ENCODE measurements at places on chromosomes 1 and 21. TPM values are rescaled to one million over a fixed set of nuclear protein-coding genes. Genes with fewer than 3 reads are reported as not detected.

FAM43B gene
- total RNA-seq, result not detected

SIPA1L2 gene
- 0.86 TPM for total RNA-seq

- no peak for DNase-seq
Observed at GRCh38 chr1:247288341-247288740, 32.5 kb downstream of the VN1R5 start.

DNA sequence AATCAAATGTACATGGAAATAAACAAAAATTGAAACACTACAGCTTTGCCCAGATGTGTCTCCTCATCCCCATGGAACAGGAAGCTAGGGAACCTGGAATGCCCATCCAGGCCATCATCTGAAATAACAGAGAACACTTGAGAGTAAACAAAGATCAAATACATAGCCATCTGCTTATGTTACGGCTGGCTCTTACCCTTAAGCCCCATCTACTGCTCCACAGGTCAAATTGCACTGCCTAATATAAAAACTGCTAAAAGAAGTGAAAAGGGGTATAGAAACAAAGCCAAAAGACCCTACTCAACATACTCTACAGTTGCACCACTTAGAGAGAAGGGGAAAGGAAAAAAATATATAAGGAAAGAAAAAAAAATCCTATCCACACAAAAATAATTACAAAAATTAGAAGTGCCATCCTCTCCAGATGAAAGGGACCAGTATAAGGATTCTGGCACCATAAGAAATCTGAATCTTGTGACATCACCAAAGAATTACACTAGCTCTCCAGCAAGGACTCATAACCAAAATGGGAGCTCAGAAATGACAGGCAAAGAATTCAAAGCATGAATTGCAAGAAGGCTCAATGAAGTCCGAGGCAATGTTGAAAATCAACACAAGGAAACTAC lies 26.9 kb downstream of the OR6Y1 start:
- no peak for DNase-seq

- no peak for DNase-seq
Observed at GRCh38 chr21:16642353-16642752, 870.5 kb upstream of the CXADR start.

DNA sequence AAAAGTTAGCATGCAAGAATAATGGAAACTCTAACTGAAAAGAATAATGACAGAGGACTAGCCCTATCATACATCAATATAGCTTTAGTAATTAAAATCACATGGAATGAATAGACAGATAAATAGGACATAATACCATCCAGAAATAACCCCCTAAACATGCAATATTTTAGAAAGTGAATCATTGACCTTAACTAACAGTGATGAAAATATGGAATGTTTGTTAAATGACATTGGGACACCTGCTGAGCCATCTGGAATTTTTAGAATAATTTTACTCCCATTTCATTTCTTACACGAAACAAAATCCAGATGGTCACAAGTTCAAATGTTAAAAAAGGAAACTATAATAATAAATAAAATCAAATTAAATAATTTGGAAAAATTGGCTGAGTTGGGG lies 53.1 kb upstream of the FMO3 start:
- no peak for DNase-seq

DNA sequence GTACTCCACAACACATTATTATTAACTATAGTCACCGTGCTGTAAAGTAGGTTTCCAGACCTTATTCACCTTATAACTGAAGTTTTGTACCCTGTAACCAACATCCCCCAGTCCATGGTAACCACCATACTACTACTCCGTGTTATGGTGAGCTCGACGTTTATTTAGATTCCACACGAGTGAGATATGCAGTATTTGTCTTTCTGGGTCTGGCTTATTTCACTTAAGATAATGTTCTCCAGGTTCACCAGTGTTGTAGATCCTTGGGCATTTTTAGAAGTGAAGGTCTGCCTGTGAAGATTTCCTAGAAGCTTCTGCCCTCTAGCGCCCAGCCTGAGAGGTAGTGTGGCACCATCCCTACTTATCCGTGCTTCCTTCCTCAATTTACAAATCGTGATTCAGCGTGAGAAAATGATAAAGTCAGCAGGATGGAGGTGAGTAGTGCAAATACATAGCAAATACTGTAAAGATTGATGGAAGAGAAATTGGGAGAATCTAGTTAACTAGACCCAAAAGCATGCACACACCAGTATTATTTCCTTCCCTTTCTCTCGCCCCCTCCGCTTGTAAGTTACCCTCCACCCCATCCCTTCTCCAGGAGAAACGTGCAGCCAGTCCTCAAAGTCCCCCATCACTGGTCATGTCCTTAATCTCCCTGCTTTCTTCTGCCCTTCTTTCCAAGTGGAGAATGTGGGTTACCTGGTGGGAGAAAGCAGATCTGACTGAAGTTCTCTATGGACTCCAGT lies 36.0 kb upstream of the DISC1 start:
- no peak for DNase-seq

DNA sequence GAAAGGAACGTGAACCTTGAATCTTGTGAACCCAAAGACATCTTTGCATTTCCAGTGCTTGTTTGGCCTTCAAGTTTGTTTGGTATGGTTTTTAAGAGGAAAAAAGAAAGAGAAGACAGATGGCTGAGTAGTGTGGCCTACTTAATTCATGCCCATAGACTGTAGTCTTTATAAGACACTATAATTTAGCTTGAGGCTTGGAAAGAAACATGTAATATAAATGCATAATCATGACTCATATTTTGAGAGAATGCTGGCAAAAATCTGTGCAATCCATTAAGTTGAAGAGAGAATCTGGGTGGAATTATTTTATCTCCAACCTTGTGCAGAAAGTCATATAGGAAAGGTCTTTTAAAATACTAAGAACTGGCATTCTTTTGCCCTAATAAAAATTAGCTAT lies 179.3 kb downstream of the SIPA1L2 start:
- no peak for DNase-seq

- DNase-seq, result no peak
Observed at GRCh38 chr1:30612536-30613065, 110.8 kb downstream of the MATN1 start.

DNA sequence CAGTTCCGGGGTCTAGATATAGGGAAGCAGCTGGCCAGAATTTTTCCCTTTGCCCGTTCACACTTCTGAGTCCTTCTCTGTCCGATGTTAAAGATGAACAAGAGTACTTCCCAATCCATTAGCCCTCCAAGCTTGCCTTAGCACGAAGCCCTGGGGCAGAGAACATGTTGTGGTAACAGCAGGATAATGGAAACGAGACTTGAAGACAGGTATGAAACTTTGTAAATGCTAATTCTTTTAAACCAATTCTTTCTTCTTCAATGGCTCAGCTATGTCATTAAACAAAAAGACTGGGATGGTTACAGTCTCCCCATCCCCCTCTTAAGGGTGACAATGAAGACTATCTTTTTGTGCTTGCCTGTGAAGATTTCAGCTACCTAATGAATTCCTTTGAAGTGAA lies 218.5 kb downstream of the PLA2G4A start:
- no peak for DNase-seq

- no peak for DNase-seq
Observed at GRCh38 chr21:33971492-33972013, 55.9 kb upstream of the ATP5PO start.

GRCh38 chr1:55196433-55197035 lies 18.6 kb downstream of the USP24 start:
- no peak for DNase-seq

DNA sequence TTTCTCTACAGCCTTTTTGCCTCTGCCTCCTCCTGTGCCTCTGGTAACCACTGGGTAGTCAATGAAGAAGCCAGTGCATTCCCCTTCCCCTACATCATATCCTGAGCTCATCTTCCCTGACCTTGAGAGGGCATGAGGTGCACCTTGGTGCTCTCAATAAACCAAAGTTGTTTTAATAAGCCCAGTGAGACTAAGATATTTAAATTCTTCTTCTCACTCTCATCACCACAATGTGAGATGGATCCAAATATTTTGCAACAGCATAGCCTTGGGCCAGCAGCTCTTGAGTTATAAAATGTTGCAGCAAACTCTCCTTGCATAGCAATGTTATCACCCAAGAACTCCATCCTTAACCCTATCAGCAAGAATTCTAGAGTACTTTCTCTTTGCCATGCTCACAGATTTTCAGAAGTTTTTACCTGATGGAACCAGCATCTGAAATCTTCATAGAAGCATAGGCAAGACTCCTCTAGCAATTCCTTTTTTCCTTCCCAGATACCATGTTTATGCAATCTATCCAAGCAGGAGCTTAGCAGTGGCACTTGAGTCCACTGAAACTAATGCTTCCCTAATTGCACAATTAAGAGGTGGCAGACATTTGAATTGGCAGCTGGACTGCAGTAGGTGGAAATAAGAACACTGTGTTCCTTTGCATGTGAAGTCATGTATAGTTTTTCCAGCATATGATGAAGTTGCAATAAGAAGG lies 36.8 kb downstream of the CDC7 start:
- no peak for DNase-seq

- DNase-seq, result no peak
Observed at GRCh38 chr1:178310685-178311105, 186.1 kb downstream of the CLEC20A start.

Measured in activated naive CD8-positive, alpha-beta T cell treated with anti-CD3 and anti-CD28 coated beads, Interleukin-2, amount 10 ng/mL, durations not matched to agents 7 days and 5 days (primary cell).